Ovary (tissue), 10 donors: ENCODE measurements at places on chromosomes 4 and X. TPM values are rescaled to one million over a fixed set of nuclear protein-coding genes. Genes with fewer than 3 reads are reported as not detected.

GRCh38 chr4:113810906-113811305, 49.4 kb upstream of the CAMK2D start:
- no peaks in the 10 kb centered on the region for H3K27me3 ChIP-seq
- H3K27ac ChIP-seq = no peak overlapping the region
- no peaks in the 10 kb centered on the region for H3K4me1 ChIP-seq
- no peaks in the 10 kb centered on the region for H3K36me3 ChIP-seq
- DNase-seq = no peak

- DNase-seq = no peak
- no peaks in the 10 kb centered on the region for H3K36me3 ChIP-seq
- no peaks in the 10 kb centered on the region for H3K27me3 ChIP-seq
- H3K27ac ChIP-seq = no peak overlapping the region
Observed at GRCh38 chr4:92307181-92307580, 3.4 kb downstream of the GRID2 start.

ALB gene
- total RNA-seq = not detected

CPLX1 gene
- 10.2 TPM for total RNA-seq

DNA sequence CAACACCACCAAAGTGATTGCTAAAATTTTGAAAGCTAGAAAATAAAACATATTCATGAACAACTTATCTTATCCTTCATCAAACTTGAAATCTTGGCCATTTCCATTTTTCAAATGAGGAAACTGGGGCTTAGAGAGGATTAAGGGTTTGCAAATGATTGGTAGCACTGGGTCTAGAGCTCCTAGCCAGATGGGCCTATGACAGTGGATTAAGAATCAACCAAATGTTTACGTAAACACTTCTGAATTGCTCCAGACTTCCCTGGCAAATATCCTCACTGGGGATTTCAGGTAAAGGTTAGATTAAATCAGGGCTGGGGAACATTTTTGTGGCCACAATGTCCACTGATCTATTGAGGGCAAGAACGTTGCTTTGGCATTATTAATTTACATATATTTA, 241.2 kb downstream of the ANK2 start:
- no peaks in the 10 kb centered on the region for H3K27me3 ChIP-seq
- peaks cover 5% of the 10 kb centered on the region for H3K4me1 ChIP-seq
- H3K27ac ChIP-seq = no peak overlapping the region
- no peaks in the 10 kb centered on the region for H3K36me3 ChIP-seq

- H3K27me3 ChIP-seq = no peaks in the 10 kb centered on the region
- H3K36me3 ChIP-seq = no peaks in the 10 kb centered on the region
- no peak overlapping the region for H3K4me3 ChIP-seq
- no peaks in the 10 kb centered on the region for H3K4me1 ChIP-seq
Observed at GRCh38 chrX:107168712-107169111, 37.5 kb downstream of the NUP62CL start.

- H3K36me3 ChIP-seq = no peaks in the 10 kb centered on the region
- H3K4me1 ChIP-seq = no peaks in the 10 kb centered on the region
- no peaks in the 10 kb centered on the region for H3K27me3 ChIP-seq
- H3K4me3 ChIP-seq = no peak overlapping the region
Observed at GRCh38 chr4:188297873-188298272, 158.6 kb downstream of the TRIML1 start.

OTUD6A gene
- total RNA-seq = not detected
